ENCODE measurements at places on chromosomes 7 and 10. TPM values are rescaled to one million over a fixed set of nuclear protein-coding genes. Genes with fewer than 3 reads are reported as not detected.

Gene ZNF467
- total RNA-seq = 20.4 TPM

Gene CNTNAP2
- total RNA-seq = 41.5 TPM

Gene TMEM225B
- 1.6 TPM for total RNA-seq

Gene ANKRD61
- total RNA-seq = not detected

Gene ADGRA1
- total RNA-seq = 1.2 TPM

Gene OR2A12
- total RNA-seq = not detected

Gene FFAR4
- 0.23 TPM for total RNA-seq

Gene TMEM184A
- 9.8 TPM for total RNA-seq

Gene YAE1
- total RNA-seq = 34.4 TPM

Gene CUBN
- 157 TPM for total RNA-seq

Gene ADAM22
- total RNA-seq = 18.6 TPM

Gene PTPRE
- total RNA-seq = 17.3 TPM

Gene AOC1
- total RNA-seq = 82.9 TPM

Gene VAX1
- not detected for total RNA-seq

Gene SPDYE9
- not detected for total RNA-seq

Gene RAB11FIP2
- total RNA-seq = 44.7 TPM

Gene AHR
- 69.7 TPM for total RNA-seq

Gene BHLHA15
- 0.41 TPM for total RNA-seq

Gene GIMAP8
- 10.6 TPM for total RNA-seq

Gene AKR1C2
- total RNA-seq = 7.9 TPM

Gene TAS2R4
- total RNA-seq = 4.7 TPM

Gene ZCCHC24
- total RNA-seq = 22.8 TPM

Gene CLDN4
- 132 TPM for total RNA-seq
